Vagina (tissue), 2 donors: ENCODE measurements at places on chromosomes 16 and 17.

- DNase-seq: no peak
These were observed 436.2 kb downstream of the SLC39A11 start for GRCh38 chr17:72656130-72656763.

- DNase-seq: no peak
These were observed 106.7 kb downstream of the CMIP start for GRCh38 chr16:81551151-81551808.

- DNase-seq: no peak
These were observed 292.3 kb downstream of the PMP22 start for GRCh38 chr17:14972844-14973243.

DNA sequence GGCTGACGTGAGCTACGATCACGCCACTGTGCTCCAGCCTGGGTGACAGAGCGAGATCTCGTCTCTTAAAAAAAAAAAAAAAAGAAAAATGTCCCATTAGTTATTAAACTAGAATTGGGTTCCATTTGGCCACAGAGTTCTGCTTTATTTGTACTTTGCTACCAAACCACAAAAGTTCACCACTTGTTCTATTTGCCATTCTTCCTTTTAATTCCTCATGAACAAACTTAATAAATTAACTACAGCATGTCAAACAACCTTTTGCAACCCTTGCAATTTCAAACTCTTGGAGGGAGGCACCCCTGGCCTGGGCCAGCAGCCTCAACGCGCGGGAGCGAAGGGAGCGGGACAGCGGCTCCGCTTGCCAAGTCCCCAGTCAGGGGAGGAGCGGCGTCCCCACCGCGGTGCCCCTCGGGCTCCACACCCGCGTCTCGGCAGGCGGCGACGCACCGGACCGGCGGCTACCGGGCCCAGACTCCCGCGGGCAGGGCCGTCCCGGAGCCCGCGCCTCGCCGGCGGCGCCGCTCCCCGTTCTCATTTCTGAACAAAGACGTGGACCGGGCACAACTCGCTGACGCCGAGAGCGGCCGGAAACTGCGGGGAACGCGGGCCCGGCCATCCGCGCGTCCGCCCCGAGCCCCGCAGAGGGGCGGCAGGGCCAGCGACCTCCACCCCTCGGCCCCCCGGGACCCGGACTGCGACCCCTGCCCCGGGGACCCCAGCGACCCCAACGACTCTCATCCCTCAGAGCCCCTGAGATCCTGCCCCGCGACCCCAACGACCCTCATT lies 775 bp downstream of the CYTH1 start:
- no peak for DNase-seq

DNA sequence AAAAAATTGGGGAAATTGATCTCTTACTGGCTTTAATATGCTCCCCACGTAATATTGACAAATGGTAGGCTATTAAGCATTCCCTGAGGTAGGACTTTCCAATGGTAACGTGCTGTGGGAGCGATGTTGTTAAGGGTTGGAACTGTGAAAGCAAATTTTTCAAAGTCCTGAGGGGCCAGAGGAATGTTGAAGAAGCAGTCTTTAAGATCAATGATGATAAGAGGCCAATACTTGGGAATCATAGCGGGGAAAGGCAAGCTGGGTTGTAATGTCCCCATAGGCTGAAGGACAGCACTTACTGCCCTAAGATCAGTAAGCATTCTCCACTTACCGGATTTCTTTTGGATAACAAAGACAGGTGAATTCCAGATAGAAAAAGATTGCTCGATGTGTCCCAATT lies 69.6 kb upstream of the ARL4D start:
- DNase-seq: no peak

- no peak for DNase-seq
These were observed 25.1 kb downstream of the PRR11 start for GRCh38 chr17:59180626-59181025.

GRCh38 chr17:72916991-72917390 lies 175.5 kb downstream of the SLC39A11 start:
- no peak for DNase-seq
